ENCODE measurements at places on chromosomes 7 and 10.

- DNase-seq = no peak
Measured at GRCh38 chr10:23157239-23157681, 34.9 kb upstream of the PTF1A start.

DNA sequence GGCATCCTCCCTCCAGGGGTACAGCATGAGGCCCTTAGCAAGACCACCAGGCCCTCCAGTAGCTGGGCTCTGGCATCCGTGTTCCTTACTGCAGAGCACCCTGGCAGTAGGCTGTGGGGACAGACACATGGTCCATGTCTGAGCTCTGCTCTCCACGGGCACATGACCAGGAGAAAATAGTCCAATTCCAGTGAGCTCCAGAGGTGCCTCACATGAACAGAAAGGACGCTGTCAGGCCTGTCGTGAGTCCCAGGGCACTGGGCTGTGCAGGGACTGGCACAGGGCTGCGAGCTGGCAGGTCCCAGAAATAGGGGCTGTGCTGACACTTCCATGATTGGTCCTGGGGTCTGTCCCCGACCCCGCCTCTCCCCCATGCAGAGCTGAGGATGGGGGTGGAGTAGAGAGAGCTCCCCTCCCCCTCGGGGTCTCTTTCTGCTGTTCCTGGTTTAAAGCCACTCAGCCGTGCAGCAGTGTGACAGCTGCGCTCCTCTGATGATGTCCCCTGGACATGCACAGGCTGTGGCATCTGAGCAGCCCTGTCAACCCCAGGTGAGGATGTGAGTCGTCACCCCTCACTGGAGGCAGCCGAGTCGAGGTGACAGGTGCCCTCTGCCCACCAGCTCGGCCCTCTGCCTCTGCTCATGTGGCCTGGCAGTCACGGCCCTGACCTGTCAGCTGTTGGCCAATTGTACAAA is 25.2 kb upstream of the ZNF488 start:
- no peak for DNase-seq

- no peak for DNase-seq
Measured at GRCh38 chr10:44786286-44786850, 124.8 kb upstream of the TMEM72 start.

- no peak for DNase-seq
Measured at GRCh38 chr7:139345042-139345441, 3.9 kb downstream of the FMC1 start.

DNA sequence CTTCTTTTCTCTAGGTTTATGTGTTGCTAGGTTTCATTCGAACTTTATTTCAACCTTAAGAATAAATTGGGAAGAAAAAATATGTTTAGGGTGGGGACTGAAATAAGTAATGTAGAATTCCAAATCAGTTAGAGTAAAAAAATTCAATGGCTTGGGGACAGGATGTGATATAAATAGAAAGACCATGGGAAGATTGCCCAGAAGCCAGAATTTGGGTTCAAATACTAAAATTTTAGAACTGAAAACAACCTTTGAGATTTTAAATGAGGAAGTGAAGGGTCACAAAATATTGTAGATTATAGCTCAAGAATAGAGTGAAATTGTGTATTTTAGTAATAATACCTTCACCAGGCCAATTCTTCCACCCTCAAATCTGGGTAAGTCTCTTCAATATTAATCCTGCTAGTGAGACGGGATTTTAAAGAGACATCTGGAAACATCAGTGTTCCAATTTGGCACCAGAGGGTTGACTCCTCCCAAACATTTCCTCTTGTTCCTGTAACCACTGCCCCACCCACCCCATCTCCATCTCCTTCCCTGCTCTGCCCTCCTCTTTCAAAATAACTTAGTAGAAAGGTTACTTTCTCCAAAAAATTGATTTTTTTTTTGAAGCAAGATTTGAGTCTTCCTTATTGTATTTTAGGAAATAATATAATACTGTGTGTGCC is 51.3 kb upstream of the FAM3C start:
- no peak for DNase-seq

DNA sequence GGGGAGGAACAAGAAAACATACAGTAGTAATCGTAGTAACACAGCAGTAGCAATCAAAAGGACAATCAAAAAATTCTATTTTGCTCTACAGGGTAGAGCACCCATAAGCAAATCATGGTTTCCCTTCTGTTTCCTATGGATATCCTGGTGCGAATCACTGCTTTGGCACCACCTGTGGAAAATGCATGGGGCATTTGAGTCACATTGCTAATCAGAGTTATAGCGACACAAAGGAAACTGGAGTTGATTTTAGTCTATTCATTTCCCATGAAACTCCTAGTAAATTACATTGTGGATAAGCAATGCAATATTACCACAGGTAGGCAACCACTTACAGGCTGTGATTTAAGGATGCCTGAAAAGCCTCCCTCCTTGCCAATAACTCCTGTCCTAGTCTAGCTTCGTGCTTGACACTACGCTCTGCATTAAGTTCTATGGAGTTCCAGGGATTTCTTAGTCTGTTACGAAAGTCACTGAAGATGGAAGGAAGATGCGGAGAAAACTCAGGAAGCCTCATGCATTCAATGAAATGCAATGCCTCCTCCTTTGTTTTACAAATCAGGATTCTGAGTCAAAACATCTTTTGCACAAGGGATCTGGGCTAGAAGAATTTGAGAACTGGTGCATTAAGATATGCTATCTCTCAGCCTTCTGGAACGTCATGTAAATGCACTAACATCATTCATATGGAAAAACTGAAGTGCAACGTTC is 188.4 kb downstream of the DGKI start:
- DNase-seq = no peak

GRCh38 chr10:109883859-109884771 is 39.2 kb downstream of the XPNPEP1 start:
- peak; percentile 32 for DNase-seq

- no peak for DNase-seq
Measured at GRCh38 chr10:35011771-35012191, 78.4 kb downstream of the CUL2 start.

DNA sequence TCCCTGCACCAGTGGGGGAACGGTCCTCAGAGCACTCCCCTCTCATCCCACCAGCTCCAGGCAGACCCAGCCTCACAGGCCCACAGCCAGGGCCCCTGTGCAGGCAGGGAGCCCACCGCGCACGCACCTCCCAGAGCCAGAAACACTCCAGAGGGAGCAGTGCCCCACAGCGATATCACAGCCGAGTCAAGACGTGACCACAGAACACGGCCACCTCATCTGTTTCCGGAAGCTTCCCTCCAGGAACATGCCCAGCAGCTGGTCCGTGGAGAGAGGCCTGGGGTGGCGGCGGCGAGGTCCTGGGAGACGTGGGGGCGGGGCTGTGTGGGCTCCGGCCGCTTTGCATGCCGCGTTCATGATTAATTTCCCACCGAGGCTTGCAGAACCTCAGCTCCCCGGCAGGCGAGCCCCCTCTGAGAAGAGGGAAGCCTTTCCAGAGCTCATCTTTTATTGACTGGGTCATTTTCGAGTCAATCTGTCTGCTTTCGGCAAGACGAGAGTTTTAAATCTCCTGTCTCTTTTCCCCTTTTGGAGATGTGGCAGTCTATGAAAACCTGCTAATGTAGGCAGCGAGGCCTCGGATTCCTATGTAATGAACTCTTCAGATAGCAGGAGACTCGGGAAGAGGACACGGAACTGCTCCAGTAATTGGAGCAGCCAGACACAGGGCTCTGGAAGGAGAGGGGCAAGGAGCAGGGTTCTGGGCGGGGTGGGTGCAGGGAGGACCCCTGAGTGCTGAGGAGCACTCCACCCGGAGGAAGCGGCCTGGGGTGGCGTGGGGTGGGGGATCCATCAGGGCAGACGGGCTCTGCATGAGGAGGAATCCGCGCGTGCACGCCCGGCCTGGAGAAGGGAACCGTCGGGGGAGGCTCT is 242.8 kb downstream of the ELFN1 start:
- no peak for DNase-seq

- no peak for DNase-seq
Measured at GRCh38 chr7:141695803-141696289, 6.1 kb downstream of the DENND11 start.

GRCh38 chr10:49123981-49124950 is 8.9 kb upstream of the VSTM4 start:
- no peak for DNase-seq

- DNase-seq = no peak
Measured at GRCh38 chr10:112775381-112775780, 174.7 kb upstream of the TCF7L2 start.

DNA sequence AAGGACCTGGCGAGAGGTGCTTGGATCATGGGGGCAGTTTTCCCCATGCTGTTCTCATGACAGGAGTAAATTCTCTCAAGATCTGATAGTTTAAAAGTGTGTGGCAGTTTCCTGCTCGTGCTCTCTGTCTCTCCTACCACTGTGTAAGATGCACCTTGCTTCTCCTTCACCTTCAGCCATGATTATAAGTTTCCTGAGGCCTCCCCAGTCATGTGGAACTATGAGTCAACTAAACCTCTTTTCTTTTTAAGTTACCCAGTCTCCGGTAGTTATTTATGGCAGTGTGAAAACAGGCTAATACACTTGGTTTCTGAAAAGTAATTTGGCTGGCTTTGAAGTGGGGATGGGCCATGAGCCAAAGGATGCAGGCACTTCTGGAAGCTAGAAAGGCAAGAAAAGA is 268.0 kb upstream of the KAT6B start:
- no peak for DNase-seq

Data from stimulated activated CD4-positive, alpha-beta T cell treated with anti-CD3 and anti-CD28 coated beads, Interleukin-15, amount 100 ng/mL, for 1 hour (primary cell).